NCI-H146 (cell line): ENCODE measurements at places on chromosomes 16 and 17.

- DNase-seq: no peak
Measured at GRCh38 chr16:21150375-21151001, at the start of gene DNAH3. Gene DNAH3, minus strand, starts transcription at chr16:21150846. Its CDS starts 527 bp downstream, at chr16:21150319.

DNA sequence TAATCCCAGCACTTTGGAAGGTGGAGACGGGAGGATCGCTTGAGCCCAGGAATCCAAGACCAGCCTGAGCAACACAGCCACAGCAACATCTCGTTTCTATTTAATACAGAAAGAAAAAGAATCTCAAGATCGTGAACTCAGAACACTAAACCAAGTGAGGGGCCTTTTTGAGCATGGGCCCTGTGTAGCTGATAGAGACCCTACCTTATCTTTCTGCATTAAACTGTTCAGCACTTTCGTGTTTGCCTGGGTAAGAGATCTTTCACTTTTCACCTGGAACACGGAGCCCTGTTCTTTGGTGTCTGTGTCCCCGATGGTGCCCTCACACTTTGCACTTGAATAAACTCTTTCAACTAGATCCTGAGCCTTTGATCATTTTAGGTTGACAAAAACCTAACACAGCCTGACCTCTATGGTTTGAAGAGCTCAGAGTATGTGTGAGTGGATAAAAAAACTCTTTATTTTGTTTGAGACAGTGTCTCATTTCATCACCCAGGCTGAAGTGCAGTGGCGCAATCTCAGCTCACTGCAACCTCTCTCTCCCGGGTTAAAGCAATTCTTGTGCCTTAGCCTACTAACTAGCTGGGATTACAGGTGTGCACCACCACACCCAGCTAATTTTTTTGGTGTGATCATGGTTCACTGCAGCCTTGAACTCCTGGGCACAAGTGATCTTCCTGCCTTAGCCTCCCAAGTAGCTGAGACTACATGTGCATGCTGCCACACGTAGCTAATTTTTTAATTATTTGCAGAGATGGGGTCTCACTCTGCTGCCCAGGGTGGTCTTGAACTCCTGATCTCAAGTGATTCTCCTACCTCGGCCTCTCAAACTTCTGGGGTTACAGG lies 83.8 kb upstream of the GRIN2A start:
- no peak for DNase-seq

DNA sequence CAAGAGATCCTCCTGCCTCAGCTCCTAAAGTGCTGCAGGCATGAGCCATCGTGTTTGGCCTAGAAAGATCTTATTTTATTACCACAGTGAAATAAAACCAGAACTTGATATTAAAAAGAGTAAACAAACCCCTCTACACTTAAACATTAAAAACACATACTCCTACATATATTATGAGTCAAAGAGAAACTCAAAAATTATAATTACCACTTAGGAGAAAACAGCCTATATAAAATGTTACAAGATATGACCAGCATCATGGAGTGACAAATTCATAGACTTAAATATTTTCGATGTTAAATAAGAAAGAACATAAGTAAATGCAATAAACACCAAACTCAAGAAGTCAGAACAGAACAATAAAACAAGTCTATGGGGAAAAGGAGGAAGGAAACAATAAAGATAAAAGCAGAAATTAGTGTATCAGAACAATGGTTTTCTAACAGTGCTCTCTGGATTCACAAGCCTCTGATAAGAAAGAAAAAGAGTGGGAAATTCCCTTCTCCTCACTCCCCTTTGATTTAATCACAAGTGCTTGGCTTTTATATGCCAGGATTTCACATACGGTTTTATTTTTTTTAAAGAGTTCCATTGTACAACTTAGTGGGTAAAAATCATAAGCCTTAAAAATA lies 23.0 kb downstream of the SKAP1 start:
- no peak for DNase-seq

- DNase-seq: no peak
Measured at GRCh38 chr17:68238164-68238870, 9.5 kb upstream of the AMZ2 start.

DNA sequence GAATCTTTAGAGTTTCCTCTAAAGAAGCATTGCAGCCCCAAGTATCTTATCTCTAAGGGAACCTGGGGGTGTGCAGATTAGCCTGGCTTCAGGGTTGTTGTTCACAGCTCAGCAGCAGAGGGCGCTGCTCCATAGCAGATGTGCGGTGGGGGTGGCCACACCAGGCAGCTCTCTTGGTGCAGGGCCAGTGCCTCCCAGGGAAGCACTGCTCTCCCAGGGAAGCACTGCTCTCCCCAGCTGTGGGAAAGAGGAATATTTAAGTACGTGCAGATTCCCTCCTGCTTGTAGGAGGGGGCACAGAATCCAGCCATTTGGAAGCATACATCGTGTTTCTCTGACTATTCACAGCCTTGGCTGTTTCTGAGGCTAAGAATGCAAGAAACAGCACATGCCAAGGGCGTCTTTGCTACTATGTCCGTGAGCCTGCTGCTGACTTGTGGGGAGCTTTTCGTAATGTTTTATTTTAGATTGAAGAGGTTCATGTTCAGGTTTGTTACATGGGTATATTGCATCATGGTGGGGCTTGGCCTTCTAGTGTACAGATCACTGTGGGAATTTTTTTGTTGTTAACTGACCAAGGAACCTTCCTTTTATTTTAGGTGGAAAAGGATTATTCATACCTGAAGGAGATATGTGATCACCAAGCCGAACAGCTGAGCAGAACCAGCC lies 217.8 kb downstream of the SPECC1 start:
- peak; percentile 70 for DNase-seq

- no peak for DNase-seq
Measured at GRCh38 chr16:58332997-58333700, 38.3 kb upstream of the PRSS54 start.

GRCh38 chr17:60720763-60721531 lies 43.3 kb downstream of the BCAS3 start:
- DNase-seq: peak; percentile 51

DNA sequence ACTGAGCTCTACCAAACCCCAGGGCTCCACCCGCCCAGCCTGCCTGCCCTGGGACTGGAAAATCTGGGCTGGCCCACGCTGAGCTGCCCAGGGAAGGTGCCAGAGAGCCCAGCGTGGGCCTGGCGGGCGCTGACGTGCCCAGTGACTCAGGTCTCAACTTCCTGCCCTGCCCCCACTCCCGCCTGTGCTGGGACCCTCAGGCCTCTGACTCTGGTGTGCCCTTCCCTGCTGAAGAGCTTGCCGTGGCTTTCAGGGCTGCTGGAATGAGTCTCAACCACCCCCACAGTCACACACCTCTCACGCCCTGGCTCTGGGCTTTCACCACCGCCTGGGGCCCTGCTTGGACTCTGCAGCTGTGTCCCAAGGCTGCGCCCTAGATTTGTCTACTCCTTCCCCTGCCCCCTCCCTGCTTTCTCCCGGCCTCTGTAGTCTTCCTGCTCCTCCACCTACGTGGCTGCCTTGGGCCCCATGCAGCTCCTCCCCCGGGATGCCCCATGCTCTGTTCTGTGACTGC lies 10.4 kb downstream of the LLGL1 start:
- DNase-seq: no peak

DNA sequence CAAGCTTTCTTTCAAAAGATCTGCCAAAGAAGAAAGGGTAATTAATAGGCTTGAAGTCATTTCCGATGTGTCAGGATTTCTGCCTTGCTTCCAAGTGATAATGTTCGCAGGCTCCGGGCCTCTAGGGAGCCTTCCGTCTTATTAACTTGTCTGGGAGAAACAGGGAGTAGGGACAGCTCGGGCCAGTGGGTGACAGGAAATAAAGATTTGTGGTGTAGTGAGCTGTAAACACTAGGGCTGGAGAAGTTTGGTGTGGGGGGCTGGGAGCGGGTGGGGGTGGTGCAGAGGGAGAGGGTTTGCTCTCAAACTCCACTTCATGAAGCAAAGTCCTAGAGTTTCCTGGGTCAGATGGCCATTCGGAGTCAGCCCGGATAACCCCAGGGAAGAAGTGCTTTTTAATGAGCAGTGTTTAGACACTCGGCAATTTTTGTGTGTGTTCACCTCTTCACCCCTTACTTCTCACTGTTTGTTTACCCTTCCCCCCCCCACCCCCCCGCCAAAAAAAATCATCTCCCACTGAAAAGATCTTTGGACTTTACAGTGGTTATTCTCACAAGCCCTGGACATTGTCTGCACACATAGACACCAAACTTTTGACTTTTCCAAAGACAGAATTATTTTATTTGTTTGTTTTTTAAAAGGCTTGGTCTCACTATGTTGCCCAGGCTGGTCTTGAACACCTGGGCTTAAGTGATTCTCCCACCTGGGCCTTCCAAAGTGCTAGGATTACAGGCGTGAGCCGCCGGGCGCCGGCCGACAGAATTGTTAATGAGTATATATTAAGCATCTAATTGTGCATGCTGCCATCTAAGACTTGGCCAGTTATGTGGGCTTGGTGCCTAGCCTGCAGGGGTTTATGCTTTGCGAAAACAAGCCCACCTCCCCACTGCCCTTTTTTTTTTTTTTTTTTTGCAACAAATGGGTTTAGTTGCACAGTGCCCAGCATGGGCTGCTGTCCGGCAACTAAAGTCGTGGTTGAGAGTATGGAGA lies 196.4 kb downstream of the CCDC182 start:
- DNase-seq: no peak

DNA sequence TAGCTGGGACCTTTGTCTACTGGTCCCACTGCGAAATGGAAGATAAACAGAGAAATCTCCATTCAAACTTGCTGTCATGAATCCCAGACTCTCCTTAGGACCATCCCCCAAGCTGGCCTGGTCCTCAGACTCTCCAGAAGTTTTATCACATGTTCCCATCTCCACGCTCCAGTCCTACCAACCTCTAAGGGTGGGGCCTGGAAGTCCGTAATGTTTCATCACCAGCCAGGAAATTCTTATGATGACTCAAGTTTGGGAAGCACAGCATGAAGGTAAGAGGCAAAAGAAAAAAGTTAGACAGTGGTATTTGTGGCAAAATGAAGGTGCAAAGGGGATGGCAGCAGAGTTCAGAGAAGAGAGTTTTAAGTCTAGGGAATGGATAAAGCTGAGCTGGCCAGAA lies 52.7 kb downstream of the ZNF18 start:
- no peak for DNase-seq

DNA sequence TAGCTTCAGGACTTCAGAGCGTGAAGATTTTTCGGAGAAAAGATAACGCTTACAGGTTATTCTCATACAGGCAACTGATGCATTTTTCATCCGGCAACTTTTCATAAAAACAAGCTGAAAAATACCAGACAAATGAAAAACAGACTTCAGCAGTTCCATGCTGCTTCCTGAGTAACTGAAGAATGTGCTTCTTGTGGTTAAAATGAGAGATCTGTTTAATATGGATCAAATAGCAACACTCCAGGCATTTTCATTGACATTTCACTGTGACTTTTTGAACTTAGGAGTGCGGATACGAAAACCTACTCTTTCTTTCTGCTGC lies 705 bp upstream of the PITPNC1 start:
- no peak for DNase-seq
